ENCODE measurements at places on chromosomes 12 and 14.

- DNase-seq, result no peak
Measured at GRCh38 chr12:100229036-100229635, 28.5 kb downstream of the ACTR6 start.

- DNase-seq, result no peak
Measured at GRCh38 chr12:7695566-7696197, at the start of gene GDF3. Gene GDF3 (minus strand): TSS chr12:7695775. CDS start chr12:7695728, 47 bp downstream.

- DNase-seq, result no peak
Measured at GRCh38 chr12:15591811-15592210, 197.4 kb downstream of the EPS8 start.

GRCh38 chr12:25701290-25701689 is 148.2 kb upstream of the LMNTD1 start:
- no peak for DNase-seq

DNA sequence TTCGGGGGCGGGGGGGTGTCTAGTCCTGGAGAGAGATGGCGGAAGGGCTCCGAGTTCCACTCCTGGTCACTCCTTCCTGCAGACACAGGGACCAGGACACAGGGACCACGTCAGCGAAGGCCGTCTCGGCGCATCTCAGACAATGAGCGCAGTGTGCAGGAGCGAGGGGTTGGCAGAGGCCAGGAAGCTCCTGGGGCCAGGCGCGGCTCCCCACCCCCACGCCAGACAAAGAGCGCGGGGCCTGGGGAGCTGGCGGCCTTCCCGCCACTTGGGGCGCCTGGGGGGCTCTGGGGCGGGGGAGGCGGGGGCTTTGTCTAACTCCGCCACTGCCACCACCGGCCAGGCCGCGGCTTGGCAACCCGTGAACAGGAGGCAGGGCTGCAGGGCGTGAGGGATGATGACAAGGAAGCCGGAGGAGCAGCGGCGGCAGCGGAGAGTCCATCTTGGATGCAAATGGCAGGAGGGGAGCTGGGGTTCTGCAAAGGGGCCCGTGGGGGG is 2.2 kb downstream of the CDK2AP1 start:
- DNase-seq, result peak; percentile 30

- no peak for DNase-seq
Measured at GRCh38 chr12:6613776-6614512, 6.8 kb upstream of the CHD4 start.

DNA sequence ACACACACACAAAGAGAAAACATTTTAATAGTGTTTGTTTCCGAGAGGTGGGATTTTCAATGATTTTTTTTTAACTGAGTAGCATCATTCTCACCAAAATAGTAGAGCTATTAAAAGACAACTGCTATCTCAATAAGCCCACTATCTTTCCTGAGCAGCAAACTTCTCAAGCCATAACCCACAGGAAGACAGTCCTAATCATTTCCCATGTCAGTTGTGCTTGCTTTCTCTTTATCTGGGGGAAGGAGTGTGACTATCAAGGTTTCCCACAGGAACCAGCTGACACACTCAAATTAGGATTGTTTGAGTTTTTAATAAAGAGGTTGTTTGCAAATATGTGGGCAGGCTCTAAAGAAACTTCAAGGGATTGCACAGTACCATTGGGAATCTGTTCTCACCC is 4.9 kb upstream of the MAX start:
- DNase-seq, result no peak

DNA sequence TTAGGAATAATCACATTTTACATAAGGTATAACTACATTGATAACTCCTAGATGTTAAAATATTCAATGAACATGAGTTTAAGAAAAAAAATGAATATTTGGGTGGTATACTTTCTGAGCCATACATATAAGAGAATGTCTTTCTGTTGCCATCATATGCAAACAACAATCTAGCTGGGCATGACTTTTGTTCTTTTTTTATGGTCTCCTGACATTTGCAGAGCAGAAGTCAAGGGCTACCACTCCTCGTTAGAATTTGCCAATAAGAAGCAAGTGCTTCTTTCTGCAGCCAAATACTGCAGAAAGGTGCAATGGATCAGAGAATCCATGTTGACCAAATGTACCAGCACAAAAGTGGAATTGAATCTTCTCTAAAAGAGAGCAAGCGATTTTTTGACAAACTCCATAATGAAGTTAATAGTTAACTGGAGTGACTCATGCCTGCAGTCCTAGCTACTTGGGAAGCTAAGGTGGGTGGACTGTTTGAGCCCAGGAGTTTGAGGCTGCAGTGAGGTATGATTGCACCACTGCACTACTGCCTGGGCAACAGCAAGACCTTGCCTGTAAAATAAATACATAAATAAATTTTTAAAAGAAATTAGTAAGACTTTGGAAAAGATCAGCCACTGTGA is 25.5 kb upstream of the CCDC91 start:
- no peak for DNase-seq

DNA sequence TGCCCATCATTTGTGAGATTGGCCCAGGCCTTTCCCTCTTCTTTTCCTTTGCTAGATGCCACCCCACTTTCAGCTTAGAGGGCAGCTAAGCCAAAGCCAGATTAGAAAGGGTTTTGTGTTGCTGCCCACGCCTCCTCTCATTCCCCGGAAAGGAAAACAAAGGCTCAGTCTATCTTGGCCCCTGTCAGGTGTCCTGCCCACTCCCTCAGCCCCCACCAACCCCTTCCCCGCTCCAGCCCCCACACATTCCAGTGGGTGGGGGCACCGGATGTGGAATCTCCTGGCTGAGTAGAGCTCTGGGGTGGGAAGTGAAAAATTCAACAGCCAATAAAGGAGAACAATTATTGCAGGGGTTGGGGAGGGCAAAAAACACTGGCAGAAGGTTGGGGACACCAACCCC is 2.2 kb downstream of the BLOC1S1 start:
- DNase-seq, result no peak

DNA sequence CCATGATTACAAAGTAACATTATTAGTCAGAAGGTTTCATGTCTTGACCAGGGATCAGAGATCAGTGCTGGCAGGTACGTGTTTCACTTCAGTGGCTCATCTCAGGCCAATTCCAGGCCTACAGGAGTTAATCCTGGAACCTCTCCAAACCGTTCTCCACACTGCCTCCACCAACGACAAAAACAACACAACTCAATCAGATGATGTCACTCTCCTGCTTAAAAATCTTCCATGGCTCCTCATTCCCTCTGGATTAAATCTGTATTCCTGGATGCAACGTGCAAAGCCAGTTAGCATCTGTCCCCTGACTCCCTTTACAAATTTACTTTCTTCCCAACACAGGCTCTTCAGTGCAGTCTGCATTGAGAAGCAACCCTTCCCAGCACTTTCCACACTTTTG is 34.3 kb upstream of the TXNRD1 start:
- no peak for DNase-seq

DNA sequence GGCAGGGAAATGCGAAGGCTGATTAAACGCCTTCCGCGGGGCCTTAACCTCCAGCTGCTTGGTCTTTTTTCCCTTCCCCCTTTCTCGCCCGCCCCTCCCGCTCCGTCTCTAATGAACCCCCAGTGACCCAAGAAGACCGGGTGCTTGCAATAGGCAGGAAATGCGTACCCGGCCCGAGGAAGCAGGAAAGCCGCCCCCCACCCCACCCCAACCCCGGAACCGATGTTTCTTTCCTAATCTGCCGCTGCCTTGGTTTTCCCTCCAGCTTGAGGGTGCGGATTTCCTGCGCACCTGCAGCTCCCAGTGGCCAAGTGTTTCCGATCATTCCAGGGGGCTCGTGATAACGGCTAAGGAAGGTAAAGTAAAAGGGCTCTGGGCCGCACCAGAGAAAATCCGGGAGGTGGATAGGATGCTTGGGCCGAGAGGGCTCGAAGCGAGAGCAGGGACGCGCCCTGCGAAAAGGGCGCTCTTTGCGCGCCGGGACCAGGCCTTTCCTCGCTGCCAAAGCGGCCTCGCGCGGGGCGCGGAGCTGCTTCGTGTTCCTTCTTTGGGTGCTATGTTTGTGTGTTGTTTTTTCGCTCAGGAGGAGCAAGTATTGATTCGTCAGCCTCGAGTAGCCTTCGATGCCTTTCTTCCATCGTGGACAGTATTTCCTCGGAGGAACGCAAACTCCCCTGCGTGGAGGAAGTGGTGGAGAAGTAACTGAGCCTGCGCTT is 983 bp downstream of the MYF6 start:
- DNase-seq, result no peak

- no peak for DNase-seq
Measured at GRCh38 chr14:102277874-102278630, 26.9 kb downstream of the MOK start.

- DNase-seq, result no peak
Measured at GRCh38 chr12:74689929-74690328, 152.3 kb downstream of the ATXN7L3B start.

DNA sequence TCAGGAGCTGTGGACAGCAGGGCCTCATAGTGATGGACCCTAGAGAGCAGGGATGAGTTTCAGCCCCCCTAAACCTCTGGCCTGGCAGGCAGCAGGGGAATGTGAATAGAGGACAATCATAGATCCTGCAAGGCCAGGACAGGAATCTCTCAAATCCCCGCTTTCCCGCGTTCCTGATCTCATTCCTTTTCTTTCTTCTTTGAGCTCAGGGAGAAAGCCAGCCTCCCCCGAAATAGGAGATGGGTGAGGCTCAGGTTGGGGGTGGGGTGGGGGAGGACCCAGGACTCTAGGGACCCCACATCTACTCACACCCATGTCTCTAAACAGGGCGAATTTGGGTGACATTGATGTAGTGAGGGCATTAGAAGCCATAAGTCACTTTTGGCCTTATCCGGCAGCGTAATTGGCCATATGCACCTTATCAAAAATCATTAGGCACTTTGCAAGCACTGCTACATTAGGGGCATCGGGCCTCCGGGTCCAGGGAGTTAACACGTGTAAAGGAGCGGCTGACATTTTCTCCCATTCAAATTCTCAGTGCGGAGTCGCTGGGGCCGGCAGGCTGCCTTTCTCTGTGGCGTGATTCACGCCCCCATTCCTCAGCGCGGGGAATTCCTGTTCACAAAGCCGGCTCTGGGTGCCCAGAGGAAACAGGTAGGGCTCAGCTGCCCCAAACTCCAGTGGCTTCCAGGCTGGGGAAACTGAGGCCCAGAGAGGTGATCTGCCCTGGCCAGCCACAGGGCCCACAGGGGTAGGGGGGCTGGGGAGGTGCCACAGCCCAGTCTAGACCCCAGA is 1.5 kb downstream of the LHX5 start:
- DNase-seq, result no peak

- DNase-seq, result no peak
Measured at GRCh38 chr12:40105265-40105514, 691 bp downstream of the SLC2A13 start.

DNA sequence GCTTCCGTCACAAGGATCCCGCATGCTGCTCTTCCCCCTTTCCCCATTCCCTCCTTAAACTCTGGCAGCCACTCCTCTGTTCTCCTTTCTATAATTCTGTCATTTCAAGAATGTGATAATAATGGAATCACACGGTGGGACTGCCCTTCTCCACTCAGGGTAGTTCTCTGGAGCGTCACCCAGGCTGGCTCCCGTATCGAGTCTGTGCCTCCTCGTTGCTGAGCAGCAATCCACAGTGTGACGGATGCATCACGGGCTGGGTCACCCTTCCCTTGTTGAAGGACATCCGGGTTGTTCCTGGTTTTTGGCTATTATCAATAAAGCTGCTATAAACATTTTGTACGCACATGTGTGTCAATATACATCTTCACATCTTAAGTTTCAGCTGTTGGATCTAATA is 5.7 kb upstream of the SYNE3 start:
- no peak for DNase-seq

DNA sequence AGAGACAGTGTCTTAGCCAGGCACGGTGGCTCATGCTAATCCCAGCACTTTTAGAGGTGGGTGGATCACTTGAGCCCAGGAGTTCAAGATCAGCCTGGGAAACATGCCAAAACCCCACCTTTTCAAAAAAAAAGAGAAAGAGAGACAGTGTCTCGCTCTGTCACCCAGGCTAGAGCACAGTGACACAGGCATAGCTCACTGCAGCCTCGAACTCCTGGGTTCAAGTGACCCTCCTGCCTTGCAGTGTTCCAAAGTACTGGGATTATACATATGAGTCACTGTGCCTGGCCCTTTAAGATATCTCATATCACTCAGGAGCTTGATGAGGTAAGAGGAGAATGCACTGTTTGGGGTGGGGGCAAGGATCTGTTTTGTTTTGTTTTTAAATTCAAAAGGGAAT is 48.1 kb upstream of the LTBP2 start:
- no peak for DNase-seq

DNA sequence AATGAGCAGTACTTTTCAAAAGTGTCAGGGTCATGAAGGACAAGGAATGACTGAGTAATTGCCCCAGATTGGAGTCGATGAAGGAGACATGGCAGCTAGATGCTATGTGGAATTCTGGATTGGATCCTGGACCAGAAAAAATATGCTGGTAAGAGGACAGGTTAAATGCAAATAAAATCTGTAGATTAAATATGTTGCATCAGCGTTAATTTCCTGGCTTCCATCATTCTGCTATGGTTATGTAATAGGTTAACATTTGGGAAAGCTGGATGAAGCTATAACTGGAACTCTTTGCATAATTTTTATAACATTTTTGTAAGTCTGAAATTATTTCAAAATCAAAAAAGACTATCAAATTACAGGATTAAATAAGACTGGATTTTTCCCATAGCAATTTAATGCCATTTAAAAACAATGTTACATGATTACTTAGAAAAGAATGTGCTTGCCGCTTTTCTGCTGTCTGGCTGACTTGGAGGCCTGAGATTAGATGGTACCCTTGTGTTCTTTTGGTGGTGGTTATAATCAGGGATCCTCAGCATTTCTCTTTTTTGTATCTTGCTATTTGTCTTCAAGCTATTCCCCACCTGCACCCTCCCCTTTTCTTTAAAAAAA is 65.1 kb downstream of the FBXW8 start:
- no peak for DNase-seq

DNA sequence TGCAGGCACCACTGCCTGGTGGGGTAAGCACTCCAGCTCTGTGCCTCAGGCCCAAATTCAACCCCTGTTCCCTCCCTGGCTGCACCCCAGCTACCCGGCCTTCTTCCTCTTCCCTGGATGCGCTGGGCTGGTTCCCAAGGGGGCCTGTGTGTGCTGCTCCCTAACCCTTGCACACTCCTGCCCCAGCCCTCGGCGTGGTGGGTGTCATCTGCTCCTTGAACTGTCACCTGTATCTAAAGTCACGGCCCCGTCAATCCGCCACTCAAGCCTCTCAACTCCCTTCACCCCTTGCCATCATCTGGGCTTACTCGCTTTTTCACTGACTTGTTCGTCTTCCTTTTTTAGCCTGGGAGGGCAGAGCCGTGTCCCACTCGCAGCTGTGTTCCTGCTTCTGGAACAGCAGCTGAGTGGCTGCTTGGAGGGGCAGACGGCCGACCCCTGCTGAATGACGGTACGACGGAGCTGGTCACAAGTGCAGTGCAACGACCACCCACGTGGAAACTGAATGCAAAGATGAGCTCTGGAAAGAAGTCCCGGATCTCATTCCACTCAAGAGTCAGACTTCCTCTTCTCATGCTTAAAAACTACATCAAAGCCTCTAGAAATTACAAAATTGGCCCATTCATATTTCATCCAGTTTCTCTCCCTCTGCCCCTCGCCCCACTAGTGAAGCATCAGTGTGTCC is 138.9 kb downstream of the PIWIL1 start:
- DNase-seq, result no peak

DNA sequence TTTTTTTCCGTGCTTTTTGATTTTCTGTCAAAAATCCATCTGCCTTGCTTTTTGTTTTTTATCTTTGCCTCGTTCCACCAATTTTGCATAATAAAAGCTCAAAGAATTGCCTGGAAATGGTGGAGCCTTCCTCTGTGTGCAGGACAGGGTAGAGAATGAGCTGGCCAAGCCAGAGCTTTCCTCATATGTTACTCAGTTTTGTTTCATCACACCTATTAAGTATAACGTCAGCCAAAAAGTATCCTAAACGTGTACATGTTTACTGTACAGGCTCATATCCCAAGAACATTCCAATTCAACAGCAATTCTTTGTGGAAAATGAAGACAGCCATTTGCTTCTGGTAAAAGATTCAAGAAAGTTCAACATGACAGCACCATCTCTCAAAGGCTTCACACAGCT is 191.2 kb upstream of the LMNTD1 start:
- DNase-seq, result no peak
